NCI-H1092 treated with DMSO at 0.1 percent for 48 hours (cell line): ENCODE measurements at places on chromosomes 12 and 14.

GRCh38 chr12:1970331-1970900 is 33.8 kb downstream of the DCP1B start:
- no peak for DNase-seq

DNA sequence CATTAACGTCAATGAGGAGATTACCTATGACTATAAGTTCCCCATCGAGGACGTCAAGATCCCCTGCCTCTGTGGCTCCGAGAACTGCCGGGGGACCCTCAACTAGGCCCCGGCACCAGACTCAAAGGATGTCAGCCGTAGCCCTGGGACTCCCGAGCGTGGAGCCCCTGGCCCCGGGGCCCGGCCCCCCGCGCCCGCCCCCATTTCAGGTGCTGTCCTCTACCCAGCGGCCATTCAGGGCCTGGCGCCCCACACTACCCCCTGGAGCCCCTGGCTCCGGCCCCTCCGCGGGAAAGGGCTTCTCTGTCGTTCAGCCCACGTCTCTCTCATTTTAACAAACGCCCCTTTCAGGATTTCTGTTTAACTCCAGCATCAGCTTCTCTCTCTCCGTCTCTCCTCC is 26.3 kb downstream of the SETD1B start:
- DNase-seq = no peak

DNA sequence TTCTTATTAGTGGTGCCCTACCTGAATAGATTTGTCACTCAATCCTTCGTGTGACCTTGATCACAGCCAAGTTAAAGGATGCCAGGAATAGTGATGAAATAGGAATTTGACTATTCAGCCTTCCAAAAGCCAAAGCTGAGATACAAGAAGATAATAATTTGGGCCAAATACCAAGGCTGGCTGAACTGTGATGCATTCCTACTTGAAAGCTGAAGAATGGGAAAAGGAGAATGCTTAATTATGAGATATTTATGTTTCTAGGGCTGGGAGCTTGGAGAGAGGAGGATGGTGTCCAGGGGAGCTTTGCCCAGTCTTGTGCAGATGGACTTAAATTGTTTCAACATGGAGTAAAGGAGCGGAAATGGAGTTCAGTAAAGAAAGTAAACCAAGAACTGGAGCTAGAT is 5.2 kb downstream of the RNASE7 start:
- no peak for DNase-seq

- no peak for DNase-seq
Observed at GRCh38 chr14:69152902-69153151, at the start of gene DCAF5. TSS of gene DCAF5 (minus strand) at chr14:69153119. CDS start at chr14:69152978, 141 bp downstream.

GRCh38 chr14:90495357-90496276 is 98.8 kb downstream of the CALM1 start:
- DNase-seq = no peak

GRCh38 chr14:69487226-69487625 is 2.7 kb downstream of the PLEKHD1 start:
- no peak for DNase-seq

GRCh38 chr12:121796855-121797751 is 3.6 kb upstream of the RHOF start:
- DNase-seq = peak; percentile 48

DNA sequence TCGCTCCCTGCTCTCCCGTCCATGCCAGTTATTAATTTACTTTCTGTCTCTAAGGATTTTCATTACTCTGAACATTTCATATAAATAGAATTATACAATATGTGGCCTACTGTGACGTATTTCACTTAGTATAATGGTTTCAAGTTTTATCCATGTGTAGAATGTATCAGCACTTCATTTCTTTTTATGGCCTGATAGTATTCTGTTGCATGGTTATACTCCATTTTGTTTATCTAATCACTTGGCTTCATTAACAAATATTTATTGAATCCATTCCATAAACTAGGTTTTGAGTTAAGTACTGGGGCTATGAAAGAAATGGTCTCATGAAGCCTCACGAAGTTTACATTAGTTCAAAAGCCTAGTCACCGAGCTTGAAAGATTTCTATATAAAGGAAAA is 7.6 kb downstream of the GPR65 start:
- no peak for DNase-seq

DNA sequence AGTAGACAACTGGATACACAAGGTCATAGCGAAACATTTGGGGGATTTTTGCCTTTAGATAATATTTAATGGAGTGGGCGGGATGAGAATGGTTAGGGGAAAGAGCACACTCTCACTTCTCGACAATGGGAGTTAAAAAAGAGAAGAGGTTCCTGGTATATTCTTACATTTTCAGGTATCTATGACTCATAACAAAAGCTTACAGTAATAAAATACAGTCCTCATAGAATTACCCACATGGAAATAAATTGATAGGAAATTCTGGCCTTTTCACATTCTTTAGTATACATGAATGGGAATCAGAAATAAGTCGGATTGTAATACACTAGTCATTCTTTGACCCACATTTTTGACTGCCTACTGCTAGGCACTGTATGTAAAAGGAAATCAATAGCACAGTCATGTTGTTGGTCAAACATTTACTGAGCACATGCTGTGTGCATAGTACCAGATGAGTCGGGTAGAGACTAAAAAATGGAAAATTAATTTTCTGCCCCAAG is 8.2 kb upstream of the CRADD start:
- DNase-seq = no peak

- no peak for DNase-seq
Observed at GRCh38 chr12:105369014-105369413, 38.5 kb downstream of the C12orf75 start.

GRCh38 chr14:73753124-73753886 is 39.1 kb upstream of the PNMA1 start:
- no peak for DNase-seq

DNA sequence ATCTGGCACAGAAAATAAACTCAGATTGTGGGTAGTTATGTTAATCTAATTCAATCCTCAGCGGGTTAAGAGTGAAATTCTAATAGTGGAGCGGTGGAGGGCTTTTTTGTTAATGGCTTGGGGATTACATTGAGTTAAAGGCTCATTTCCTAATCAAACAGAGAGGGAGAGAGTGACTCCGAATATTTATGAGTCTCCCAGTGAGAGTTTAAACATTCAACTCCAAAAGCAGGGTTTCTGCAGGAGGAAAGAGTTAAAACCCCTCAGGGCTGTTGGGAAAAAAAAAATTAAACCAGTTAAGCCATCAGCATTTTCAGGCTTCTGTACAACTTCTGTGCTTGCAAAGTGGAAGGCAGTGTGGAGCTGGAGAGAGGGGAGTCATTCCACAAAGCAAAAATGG is 62.1 kb upstream of the ESRRB start:
- no peak for DNase-seq

GRCh38 chr12:52347551-52348510 is 19.4 kb downstream of the KRT85 start:
- DNase-seq = no peak

GRCh38 chr12:128743916-128744315 is 79.8 kb downstream of the SLC15A4 start:
- no peak for DNase-seq

DNA sequence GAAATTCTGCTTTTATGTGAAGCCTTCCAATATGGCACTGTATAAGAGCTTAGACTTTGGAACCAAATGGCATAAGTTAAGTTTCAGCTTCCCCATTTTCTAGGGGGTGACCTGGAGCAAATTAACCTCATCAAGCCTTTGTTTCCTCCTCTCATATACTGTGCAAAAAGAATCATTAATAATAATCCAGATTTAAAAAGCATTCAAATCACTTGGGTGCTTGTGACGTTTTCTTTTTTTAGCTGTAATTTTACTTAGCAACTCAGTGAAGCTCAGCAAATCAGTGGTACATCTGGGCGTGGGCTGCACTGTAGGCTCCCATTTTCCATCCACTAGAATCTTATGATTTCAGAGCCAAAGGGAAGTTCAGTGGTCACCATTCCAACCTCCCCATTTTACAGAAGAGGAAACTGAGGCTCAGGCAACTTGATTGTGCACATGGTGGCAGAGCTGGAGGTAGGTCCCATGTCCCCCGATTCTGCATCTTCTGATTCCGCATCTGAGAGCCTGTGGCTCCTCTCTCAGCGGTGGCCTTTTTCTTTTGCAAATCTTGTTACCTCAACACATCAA is 131.2 kb downstream of the SNAPC1 start:
- no peak for DNase-seq

DNA sequence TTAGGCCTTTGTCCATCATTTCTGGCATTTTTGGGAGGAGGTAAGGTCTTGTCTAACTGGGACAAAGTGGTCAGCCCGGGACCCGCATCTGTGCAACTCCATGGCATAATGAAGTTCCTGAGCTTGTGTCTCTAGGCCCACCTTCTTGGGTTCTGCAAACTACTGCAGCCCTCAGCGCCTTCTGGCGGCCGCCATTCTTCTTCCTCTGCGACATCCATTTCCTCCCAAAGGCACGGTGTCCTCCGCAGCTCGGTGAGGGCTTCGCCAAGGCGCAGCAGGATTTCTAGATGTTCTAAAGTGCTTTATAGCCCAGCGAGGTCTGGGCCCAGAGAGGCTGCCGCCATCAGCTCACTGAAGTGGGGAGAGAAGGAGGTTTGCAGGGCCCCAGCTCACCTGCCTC is 134.4 kb upstream of the OR4E1 start:
- DNase-seq = no peak

- no peak for DNase-seq
Observed at GRCh38 chr14:33347796-33348195, 409.1 kb downstream of the NPAS3 start.

DNA sequence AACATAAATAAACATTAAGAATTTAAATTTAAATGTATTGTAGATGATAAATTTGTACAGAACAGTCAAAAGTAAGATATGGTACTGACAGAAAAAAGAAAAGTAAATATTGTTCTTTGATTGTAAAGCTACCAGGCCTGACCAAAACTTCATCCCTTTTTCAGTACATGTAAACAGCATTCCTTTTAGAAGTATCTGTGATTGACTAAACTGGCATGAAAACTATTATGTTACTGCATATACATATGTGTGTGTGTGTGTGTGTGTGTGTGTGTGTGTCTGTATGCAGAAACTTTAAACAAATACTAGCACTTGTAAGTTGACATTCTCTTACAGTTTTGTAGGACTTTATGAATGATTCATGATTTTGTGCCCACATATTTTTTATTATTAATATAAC is 270.9 kb downstream of the C12orf50 start:
- DNase-seq = no peak

DNA sequence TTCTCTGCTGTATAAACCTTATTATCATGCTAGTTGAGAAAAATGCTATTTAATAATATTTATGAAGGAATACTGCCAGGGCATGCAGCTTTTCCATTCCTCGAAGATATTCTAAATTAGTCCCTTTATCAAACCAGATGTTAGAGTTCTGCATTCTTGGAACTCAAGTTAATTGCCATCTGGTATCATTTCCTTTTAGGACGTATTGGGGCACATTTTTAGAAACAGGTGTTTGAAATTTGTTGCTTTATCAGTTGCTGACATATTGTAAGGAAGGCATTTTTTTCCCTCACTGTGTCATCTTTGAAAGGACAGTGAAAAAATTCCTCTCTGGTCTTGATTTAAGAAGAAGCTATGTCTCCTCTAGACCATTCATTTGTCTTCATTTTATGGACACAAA is 471.2 kb upstream of the PRICKLE1 start:
- no peak for DNase-seq

DNA sequence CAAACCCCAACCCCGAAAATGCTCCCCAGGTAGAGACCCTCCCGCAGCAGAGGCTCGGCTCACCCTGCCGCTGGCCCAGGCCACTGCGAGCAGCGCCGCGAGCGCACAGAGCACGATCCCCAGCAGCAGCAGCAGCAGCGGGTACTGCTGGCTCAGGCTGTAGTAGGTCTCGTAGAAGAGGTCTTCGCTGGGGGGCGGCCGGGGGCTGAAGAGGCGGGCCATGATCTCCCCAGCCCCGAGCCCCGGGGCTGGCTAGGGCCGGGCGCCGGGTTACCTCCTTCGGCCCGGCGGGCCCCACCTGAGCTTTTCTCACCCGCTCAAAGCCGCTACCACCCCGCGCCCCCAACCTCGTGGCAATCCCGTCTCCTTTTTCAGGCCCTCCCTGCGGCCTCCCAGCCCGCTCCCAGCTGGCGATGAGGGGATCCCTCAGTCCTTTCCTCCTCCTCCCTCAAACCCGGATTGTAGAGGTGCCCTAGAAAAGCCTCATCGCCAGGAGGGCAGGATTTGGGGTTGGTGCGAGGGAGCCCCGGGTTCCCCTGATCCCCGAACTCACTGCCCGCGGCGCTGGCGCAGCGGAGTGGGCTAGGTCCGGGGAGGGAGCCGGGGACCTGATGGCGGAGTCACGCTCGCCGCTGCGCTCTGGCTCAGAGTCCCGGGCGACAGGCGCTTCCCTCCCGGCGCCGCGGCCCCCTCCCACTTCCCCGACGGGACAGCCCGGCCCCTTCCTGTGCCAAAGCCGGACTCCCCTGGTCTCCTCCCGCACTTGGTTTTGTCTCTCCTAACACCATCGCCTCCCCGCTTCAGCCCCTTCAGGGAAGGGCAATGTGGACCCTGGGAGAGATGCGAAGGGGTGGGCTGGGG is at the start of gene ADCY4:
Gene ADCY4, minus strand, starts transcription at position 641 of the 861 bp plus-strand sequence. Its CDS starts 419 bp downstream, at position 222.
- DNase-seq = no peak

GRCh38 chr14:57486767-57487379 is 6.8 kb downstream of the CCDC198 start:
- DNase-seq = peak; percentile 64

DNA sequence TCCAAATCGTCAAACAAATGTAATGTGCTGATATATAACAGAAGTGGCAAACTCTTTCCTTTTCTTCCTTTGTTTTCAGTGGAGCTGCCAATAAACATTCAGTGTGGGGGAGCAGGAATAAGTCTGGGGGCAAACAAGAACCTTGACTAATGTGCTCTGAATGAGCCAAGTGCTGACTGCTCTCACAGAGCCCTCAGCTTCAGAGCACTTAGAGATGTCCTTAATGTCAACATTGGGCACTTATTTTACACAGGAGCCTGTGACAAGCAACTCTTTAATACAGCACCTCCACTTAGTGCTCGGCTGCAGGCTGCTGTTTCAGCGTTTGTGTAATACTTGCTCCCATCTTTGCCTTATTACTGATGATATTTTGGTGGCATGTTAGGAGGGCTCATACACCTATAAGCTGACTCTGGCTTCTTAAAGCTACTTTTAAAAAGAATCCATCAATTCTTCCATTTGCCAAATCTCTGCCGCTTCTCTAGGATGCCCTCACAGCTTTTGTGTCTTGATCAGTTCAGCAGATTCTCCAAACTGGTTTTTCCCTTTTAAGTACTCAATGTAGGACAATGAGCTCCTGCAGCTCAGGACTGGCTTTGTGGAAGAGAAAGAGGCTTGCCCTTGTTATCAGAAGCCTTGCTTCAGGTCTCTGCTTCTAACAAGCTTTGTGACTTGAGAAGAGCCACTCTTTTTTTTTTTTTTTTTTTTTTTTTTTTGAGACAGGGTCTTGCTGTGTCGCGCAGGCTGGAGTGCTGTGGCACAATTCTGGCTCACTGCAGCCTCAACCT is 206.6 kb downstream of the MON2 start:
- DNase-seq = no peak
